Stimulated activated CD8-positive, alpha-beta memory T cell treated with anti-CD3 and anti-CD28 coated beads, Interleukin-15, amount 100 ng/mL, for 48 hours (primary cell): ENCODE measurements at places on chromosomes 4 and X.

- no peak for DNase-seq
Measured at GRCh38 chr4:170666909-170667308, 577.2 kb upstream of the AADAT start.

DNA sequence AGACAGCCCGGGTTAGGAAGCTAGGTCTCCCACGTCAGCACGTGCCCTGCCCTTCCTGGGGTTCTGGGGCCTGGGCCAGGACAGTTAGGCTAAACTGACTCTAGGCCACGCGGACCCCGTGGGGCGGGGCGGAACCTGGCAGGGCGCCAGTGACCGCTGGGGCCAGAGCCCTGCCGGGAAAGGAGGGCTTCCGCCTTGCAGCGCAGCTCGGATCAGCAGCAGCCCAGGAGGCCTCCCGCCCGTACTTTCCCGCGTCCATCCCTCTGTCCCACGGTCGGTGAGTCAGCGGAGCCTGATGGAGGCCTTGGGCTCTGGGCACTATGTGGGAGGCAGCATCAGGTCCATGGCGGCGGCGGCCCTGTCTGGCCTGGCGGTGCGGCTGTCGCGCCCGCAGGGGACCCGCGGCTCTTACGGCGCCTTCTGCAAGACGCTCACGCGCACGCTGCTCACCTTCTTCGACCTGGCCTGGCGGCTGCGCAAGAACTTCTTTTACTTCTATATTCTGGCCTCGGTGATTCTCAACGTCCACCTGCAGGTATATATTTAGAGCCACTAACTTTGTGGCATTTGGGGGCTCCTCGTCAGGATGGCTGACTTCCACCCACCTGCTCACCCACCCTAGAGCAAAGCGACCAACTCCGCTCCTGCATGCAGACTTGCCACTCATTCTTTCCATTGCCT, at the start of gene SMIM10:
TSS of gene SMIM10 (plus strand) at position 191 of the 681 bp plus-strand sequence. CDS start at position 296, 105 bp downstream.
- DNase-seq: no peak

DNA sequence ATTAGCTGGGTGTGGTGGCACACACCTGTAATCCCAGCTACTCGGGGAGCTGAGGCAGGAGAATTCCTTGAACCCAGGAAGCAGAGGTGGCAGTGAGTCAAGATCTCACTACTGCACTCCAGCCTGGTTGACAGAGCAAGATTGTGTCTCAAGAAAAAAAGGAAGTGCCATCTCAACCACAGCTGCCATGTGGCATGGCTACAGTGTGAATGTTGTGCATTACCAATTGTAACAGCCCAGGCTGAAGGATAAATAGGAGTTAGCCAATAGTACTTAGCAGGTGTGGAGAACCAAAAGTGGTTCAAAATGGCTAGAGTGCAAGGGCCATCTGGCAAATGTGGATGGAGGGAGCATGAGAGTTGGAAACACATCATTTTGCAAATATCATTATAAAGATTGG, 28.9 kb downstream of the SLC25A5 start:
- no peak for DNase-seq

GRCh38 chrX:41689711-41690110, 938 bp downstream of the GPR34 start:
- DNase-seq: no peak

DNA sequence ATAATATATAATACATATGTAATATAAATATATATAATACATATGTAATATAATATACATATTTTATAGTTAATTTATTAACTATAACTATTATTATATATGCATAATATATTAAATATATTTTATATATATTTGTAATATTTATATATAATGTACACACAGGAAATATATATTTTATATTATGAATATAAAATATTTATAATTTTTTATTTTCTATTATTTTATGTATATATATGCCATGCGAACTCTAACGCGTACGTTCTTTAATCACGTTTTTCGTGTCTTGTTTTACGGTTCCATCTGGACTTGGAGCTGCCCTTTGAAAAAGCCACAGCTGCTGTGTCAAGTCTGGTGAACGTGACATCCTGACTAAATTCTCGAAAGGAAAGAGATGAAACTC, 332.1 kb downstream of the ASMT start:
- DNase-seq: no peak

- DNase-seq: no peak
Measured at GRCh38 chrX:9635368-9635767, 130.3 kb downstream of the GPR143 start.

DNA sequence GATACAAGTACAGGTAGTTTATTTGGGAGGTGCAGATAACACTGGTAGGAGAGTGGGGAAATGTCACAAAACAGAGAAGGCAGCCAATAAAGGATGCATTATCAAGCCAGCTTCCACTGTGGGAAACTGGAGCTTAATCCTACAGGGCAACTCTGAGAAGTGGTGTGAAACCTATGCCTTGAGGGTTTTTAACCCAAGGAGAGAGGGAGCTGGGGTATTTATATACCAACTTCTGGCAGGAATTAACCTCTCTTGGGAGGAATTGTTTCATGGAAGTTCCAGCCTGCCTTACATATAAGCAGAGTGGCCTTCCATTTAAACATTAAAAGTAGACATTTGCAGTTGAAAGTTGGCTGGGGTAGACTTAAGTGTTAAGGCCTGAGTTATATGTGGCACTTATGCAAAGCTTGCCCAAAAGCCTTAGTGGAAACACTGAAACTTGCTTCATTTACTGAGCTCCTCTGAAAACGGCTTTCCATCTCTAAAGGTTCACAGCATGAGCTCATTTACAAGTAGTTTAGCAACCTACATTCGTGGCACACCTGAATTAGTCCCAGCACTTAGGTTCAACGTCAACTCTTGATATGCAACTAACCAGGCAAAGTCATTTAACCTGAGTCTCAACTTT, 19.2 kb downstream of the MAGEB17 start:
- no peak for DNase-seq

DNA sequence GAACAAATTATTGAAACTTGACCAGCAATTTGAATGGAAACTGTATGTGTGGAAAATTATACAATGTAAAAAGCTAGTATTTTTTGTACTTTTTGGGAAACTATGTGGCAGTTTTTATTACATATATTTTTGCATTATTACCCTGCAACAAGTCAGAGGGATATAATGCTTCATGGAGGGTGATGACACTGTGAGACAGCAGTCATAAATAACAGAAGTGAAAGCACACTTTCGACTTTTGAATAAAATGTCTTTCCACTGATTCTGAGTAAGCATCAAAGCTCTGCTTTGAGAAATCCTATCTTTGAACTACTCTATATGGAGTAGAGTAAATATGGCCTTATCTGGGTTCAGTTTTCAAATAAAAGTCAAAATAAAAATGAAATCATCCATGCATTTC, 122.6 kb upstream of the PABPC4L start:
- DNase-seq: no peak

- DNase-seq: no peak
Measured at GRCh38 chr4:8595237-8596087, 2.9 kb downstream of the CPZ start.

- DNase-seq: no peak
Measured at GRCh38 chrX:20455001-20455400, 188.3 kb upstream of the RPS6KA3 start.

- no peak for DNase-seq
Measured at GRCh38 chr4:144578681-144579080, 67.3 kb upstream of the HHIP start.

GRCh38 chrX:129717892-129718291, 20.9 kb upstream of the XPNPEP2 start:
- DNase-seq: no peak

- peak; percentile 70 for DNase-seq
Measured at GRCh38 chr4:26197018-26197779, 123.6 kb upstream of the RBPJ start.

DNA sequence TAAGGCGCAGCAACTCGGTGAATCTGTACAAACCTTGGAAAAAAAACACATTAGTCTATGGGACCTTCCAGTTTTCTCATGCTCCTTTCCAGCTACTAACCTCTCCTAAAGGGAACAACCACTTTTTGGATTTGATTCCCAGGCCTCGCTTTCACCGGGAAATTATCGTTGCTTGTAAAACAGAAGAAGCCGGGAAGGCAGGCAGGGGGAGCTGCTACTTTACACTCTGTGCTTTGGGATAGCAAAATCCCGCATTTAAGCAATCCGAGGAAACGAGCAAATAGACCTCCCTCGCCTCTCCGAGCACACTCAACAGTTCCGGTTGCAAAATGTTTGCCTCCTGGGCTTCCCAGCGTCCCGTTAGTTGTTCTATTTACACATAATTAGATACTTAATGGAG, 1.2 kb downstream of the CD38 start:
- DNase-seq: no peak

- DNase-seq: no peak
Measured at GRCh38 chr4:7068279-7068842, 497 bp upstream of the GRPEL1 start.

DNA sequence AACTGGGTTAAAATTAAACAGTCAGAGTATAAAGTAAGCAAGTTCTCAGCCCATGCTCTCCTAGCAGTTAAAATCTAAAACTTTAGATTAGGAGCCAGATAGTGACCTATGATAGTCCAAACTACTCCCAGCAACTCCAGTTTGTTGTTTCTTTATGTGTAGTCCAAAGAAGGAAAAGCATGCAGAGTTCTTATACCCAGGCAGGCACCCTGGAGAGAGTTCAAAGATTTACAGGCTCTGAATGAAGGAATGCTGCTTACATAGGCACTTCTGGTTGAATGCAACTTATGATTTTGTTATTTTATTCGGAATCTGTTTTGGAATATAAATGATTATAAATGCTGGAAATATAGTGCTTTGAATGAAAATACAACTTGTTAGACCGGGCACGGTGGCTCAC, 67.2 kb downstream of the GPAT3 start:
- no peak for DNase-seq

DNA sequence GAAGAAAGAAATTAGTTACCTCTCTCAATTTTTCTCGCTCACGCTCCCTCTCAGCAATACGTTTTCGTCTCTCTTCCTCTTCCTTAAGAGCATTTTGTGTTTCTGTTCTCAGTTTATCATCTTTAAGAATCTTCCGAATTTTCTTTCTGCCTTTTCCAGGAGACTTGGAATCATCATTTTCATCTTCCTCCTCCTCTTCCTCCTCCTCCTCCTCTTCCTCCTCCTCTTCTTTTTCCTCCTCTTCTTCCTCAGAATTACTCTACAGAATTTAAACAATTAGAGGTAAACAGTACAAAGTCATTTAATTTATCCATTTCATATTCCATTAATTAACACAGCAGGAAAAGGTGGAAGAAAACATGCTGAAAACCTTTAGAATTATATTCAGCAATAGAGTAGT, 133.9 kb downstream of the ATRX start:
- no peak for DNase-seq

GRCh38 chr4:73772363-73772762, 32.0 kb downstream of the CXCL8 start:
- no peak for DNase-seq

- DNase-seq: no peak
Measured at GRCh38 chr4:120070196-120070595, 3.5 kb upstream of the MAD2L1 start.

- DNase-seq: no peak
Measured at GRCh38 chr4:85370400-85371032, 104.4 kb upstream of the ARHGAP24 start.

GRCh38 chrX:31487951-31488350, 416.1 kb upstream of the FTHL17 start:
- DNase-seq: no peak

GRCh38 chrX:45758738-45759397, 558.2 kb upstream of the DIPK2B start:
- DNase-seq: no peak

GRCh38 chr4:576245-576821, at the start of gene TMEM271:
Gene TMEM271 (minus strand): TSS chr4:576295. CDS start chr4:576062, 233 bp downstream.
- DNase-seq: no peak

- DNase-seq: no peak
Measured at GRCh38 chr4:109022961-109023360, 260.1 kb upstream of the ETNPPL start.

DNA sequence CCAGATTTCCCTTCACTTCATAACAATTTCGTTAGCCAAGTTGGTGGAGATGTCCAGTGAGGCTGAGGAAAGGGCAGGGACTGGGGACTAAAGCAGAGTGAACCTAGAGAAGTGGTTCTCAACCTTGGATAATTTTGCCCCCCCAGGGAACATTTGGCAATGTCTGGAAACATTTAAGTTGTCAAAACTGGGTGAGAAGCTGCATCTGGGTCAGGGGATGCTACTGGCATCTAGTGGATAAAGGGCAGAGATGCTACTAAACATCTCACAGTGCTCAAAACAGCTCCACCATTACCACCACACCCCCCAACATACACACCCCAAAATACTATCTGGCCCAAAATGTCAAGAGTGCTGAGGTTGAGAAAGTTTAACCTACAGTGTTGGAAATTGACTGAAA, 32.0 kb upstream of the FGF16 start:
- no peak for DNase-seq

DNA sequence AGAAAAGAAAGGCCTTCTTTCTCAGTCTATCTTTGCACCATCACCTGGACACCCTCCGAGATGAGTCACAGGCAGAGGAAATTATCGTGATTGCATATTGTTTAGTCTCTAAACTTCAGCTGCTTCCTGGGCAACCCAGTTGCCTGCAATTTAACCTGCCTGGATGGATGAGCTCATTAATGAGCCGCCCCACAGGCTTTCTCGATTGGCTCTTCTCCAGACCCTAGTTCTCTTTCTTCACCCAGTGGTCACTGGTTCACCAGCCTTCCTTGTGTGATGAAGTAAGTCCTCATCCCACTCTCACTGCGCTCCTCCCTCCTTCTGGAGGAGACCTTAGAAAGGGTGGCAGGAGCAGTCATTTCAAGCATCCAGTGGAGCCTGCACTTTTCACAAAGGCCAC, 94.4 kb downstream of the SOWAHB start:
- no peak for DNase-seq

DNA sequence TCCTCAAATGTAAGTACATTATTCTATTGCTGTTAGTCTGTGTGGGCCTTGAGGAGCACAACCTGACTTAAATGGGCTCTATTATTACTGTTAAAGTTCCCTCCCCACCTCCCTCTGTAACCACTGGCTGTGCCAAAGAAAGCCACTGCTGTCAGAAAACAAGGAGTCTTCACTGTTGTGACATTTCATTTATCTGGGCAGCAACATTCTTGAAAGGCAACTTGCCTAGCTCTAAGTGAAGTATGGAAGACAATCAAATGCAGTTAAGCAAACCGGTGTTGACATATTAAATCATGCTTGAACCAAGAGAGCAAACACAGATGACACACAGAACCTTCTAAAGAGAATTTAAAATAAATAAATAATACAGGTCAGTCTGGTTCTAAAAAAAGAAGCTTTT, 81.0 kb downstream of the EPHA5 start:
- DNase-seq: no peak
